Eye (tissue), 1 donor: ENCODE measurements at places on chromosomes 5 and 9.
A peak's percentile ranks its signal among the peaks of the same experiment; 100 is the strongest.

GRCh38 chr5:33310451-33310850 is 130.3 kb upstream of the TARS1 start:
- DNase-seq, result no peak

DNA sequence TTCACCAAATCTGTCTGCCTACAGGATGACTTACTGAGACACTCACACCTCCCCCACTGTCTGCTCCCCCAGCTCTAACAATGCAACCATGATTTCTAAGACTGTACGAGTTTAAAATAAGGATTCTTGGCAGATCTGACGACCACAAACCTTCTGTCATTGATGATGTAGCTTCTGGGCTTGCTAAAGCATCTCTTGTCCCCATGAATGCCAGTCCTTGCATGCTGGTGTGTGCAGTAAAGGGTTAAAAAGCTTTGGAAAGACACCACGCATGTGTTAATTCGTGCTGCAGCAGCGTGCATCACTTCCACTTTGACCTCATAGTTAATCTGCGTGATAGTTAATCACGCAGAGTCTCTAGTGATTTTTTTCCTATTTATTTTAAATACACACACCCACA is 411 bp upstream of the GABRG2 start:
- DNase-seq, result peak; percentile 52

DNA sequence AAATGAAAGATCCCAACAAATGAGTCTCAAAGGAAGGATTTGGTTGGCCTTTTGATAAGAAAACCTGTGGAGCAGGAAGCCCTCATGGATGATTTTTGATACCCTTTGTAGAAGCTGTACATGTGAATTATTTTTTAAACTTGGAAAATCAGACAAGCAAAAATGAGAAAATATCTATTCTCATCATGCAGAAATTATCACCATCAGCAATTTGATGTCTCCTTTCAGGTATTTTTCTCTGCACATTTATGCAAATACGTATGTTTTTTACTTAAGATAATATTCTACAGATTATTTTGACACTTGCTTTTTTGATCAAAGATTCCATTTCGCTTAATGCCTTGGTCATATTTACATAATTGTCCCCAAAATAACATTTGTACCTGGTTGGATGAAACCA is 7.2 kb downstream of the BTNL9 start:
- no peak for DNase-seq

DNA sequence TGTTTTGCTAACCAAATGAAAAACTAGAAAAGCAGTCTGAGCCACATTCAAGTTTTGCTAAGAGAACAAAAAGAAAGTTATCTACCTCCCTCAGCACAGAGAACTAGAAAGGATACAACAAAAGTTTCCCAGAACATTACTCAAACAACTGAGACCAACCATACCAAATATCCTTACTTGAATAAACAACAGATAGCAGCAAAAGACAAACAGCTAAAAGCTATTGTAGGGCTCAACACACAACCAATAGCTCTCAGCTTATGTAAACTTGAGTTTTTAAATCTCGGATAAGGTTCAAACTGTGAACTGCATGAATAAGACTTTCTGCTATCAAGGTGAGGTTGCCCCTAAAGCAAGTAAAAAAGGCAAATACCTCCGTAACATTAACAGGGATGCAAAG is 3.5 kb downstream of the EPB41L4A start:
- no peak for DNase-seq

DNA sequence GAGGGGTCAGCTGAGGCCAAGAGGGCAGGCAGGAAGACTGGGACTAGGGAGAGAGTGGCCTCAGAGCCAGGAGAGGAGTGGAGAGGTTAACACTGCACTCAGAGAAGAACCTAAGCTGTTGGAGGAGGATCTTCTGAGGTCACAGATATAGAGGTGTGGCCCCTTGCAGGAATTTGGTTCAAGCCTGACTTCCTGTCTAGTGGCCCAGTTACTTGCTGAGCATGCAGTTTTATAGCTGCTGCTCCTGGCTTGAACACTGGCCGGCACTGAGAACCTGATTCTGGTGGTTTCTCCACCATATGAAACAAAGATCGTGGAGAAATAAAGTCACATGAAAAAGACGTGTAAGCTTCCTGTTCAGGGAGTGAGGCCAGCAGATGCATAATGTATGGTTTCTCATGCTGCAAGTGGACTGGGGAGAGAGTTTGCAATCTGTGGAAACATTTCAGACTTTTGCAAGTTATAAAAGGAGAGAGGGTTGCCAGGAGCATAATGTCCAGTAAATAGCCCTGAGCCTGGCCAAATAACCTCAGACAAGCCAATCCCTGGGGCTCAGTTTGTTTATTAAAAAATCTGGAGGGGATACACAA is 82.6 kb downstream of the GALNT10 start:
- DNase-seq, result no peak

- DNase-seq, result no peak
Observed at GRCh38 chr9:90836411-90837080, 34.9 kb downstream of the SYK start.
